ENCODE measurements at places on chromosomes 2 and 18.

- no peak for DNase-seq
These were observed 163.1 kb upstream of the WDSUB1 start for GRCh38 chr2:159449504-159450124.

GRCh38 chr2:25794544-25795276 is 83.6 kb downstream of the ASXL2 start:
- DNase-seq: no peak

- no peak for DNase-seq
These were observed 19.7 kb downstream of the GNLY start for GRCh38 chr2:85713836-85714235.

GRCh38 chr2:139469985-139470384 is 689.8 kb upstream of the NXPH2 start:
- DNase-seq: no peak

- no peak for DNase-seq
These were observed 43.1 kb downstream of the PELI1 start for GRCh38 chr2:64101141-64101591.

DNA sequence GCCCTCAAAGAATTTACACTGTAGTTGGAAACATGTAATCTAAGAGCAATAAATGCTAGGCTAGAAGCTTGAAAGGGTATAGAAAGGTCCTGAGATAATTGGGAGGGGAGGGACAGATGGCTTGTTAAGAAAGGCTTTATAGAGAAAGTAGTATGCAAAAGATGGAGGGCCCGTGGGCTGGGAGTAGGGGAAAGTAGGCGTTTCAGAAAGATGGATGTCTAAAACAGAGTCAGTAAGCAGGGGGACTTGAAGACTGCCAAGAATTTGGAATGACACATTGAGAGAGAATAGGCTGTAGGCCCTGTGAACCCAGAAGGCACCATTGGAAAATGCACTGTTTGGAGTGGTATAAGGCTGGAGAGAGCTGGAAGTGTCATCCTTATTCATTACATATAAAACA is 822 bp downstream of the PSMG2 start:
- DNase-seq: no peak

DNA sequence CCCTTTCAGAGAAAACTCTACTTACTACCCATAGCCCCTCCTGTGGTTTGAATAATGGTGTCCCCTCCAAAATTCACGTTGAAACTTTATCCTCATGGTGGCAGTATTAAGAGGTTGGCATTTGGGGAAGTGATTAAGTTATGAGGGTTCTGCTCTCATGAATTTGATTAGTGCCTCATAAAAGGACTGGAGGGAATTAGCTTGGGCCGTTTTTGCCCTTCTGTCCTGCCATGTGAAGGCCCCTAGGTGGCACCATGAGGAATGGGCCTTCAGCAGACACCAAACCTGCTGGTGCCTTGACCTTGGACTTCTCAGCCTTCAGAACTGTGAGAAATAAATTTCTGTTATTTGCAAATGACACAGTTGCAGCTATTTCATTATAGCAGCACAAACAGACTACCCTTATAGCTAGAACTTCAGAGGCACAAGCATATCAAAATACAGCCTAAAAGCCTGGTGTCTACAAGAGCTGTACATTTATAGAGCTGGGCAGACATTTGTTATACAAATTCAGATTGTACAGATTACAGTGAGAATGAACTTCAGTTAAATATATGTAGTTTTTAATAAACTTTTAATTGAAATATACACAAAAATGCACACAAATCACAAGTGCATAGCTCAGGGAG is 2.6 kb upstream of the PTPN2 start:
- no peak for DNase-seq

- DNase-seq: no peak
These were observed 814 bp downstream of the FZD7 start for GRCh38 chr2:202034249-202035088.

- no peak for DNase-seq
These were observed 269.0 kb downstream of the TFCP2L1 start for GRCh38 chr2:121015971-121016485.

- no peak for DNase-seq
These were observed 111.7 kb downstream of the RTP5 start for GRCh38 chr2:241981076-241981700.

GRCh38 chr2:130776550-130776949 is 21.2 kb downstream of the AMER3 start:
- no peak for DNase-seq

DNA sequence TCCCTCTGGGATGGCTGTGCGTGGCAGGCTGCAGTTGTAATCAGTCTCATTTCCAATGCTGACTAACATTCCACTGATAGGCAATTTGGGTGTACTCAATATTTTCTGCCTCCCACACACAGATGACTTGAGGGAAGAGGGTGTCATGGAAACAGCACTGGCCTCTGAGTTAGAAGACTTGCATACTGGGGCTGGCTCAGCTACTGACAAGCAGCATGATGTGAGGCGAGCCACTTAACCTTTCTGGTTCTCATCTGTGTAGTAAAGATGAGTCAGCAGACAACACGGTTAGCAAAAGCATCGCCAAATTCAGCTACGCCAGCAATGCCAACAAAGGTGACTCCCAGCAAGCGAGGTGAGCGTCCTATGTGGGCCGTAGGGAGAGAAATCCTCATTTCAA is 73.5 kb downstream of the COLEC12 start:
- DNase-seq: no peak

DNA sequence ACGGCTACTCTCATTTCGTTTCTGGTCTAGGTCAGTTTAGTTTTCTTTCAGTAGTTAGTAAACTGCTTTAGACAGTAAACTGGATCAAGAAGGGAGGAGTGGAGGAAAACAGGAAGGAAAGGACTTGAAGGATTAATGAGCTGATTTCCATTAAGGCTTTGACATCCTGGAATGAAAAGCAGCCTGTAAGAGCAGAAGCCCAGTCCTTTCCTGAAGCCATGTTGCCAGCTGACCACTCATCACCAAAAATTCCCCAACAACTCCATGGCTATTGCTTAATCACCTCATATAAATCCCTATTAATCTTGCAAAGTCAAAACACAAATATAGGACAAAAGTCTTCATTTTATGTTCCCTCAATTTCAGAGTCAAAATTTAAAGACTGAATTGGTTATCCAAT is 113.7 kb upstream of the ZFP36L2 start:
- DNase-seq: no peak

DNA sequence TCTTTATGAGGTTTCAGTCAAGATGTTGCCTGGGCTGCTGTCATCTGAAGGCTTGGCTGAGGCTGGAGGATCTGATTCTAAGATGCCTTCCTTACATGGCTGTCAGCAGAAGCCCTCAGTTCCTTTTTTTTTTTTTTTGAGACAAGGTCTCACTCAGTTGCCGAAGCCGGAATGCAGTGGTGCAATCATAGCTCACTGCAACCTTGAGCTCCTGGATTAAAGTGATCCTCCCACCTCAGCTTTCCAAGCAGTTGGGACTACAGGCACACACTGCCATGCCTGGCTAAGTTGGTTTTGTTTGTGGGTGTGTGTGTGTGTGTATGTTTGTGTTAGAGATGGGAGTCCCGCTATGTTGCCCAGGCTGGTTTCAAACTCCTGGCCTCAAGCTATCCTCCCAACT is 13.1 kb upstream of the SLC35F5 start:
- DNase-seq: no peak

DNA sequence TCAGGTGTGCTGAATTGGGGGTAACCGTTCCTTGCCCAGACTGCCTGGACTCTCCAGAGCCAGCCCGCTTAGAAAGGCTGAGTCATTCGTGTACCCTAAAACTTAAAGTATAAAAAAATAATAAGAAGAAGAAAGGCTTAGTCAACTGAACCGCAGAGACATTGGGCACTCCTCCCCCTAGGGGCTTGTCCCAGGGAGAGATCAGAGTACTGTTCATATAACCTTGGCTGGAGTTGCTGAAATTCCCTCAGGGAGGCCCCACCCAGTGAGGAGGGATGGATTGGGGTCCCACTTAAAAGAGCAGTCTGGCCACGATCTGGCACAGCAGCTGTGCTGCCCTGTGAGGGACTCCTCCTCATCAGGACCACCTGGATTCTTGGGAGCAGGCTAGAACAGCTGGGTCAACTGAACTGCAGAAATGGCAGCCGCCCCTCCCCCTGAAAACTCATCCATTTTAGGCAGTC is 37.2 kb downstream of the ANKRD12 start:
- no peak for DNase-seq

DNA sequence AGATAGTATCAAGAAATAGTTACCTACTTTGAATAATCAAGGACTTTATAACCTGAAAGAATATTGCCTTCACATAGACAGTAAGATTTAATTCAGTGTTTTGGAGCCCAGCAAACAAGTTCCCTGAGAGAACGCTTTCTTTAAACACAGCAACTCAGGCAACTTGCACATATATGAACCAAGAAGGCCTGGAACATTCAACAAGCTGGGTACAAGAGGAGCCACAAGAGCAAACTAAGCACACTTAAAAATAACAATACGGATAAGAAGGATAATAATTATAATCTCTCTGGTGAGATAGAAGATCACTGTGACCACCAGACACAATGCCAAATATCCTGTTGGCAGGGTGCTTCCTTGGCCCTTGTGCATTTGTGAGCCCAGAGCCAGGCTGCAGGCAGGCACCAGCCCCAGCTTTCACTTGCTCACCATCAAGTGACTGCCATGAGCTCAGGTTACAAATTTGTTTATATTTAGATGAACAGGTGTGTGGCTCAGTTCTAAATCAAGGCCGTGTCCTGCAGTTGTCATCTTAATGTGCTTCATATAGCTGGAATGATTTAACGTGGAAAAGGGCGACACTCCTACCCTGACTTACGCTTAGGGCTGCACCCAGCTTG is 446.6 kb downstream of the IRS1 start:
- DNase-seq: no peak

GRCh38 chr2:118291251-118291880 is 203.1 kb downstream of the INSIG2 start:
- no peak for DNase-seq

DNA sequence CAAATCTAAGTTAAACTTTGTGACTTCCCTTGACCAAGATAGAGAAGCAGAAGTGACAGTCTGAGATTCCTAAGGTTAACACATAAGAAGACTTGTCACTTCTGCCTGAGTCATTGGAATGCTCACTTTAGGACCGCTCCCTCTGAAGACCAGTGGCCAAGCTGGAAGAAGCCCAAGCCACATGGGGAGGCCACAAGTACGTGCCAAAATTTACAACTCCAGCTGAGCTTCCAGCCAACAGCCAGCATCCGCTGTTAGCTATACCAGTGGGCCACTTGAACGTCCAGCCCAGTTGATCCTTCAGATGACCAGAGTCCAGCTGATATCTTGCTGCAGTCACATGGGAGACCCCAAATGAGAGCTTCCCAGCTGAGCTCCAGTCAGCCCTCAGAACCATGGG is 18.1 kb upstream of the ANTXR1 start:
- no peak for DNase-seq

- no peak for DNase-seq
These were observed 219.9 kb downstream of the SH3RF3 start for GRCh38 chr2:109348671-109349502.

DNA sequence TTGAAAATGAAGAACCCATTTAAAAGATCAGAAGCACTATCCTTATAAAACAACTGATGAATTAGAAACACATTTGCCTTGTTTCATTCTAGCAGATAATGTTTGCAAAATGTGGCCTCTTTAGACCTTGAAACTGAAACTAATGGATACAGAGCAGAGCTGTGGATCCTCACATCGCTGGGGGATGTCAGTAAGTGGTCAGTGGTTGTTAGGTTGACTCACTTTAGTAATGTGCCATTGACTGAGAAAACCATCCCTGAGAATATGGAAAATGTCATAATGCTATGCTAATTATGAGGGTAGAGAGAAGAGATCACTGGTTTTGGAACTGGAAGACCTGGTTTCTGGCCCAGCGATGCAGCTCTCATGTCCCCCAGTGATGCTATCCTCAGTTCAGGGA is 176.7 kb downstream of the MYO1B start:
- DNase-seq: no peak

DNA sequence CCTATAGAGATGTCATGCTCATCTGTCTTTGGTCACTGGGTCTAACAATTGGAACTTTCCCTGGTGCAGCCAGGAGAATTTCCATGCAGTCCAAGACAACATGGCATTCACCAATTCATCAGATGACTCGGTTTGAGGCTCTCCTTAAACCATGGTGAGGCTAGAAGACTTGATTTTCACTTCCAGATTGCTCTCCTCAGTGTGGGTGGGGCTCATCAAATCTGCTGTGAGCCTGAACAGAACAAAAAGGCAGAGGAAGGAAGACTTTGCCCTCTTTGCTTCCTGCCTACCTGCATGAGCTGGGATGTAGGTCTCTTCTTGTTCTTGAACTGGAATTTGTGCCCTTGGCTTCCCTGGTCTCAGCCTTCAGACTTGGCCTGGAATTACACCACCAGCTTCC is 203.4 kb upstream of the TRIB2 start:
- no peak for DNase-seq

GRCh38 chr18:35581546-35581897 is at the start of gene GALNT1:
Gene GALNT1 (plus strand): TSS chr18:35581740. CDS start chr18:35654663, 72,923 bp downstream.
- no peak for DNase-seq

DNA sequence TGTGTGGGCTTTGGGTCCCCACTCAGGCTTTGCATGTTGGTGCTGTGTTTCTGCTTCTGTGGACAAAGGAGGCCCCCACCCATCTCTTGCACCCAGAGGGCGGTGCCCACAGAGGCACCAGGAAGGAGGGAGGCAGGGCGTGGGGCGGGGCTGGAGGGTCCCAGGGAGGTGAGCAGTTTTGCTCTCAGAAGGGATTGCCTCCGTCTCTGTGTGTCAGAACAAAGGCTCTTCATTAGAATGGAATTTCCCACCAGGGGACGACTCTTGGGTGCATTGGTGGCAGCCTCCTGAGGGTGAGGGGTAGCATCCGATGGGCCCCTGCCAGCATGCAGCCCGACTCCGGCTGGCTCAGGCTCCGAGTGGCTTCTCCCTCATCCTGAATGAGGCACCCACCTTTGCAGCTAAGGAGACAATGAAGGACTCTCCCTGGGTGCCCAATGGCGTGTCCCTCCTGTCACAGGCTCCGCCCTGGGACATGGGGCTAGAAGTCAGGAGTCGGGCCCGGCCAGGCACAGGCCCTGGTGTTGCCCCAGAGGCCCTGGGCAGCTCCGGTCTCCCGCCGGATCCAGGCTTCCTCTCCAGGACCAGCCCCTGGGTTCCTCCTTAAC is 7.0 kb upstream of the ERFE start:
- DNase-seq: no peak

GRCh38 chr2:127149384-127149783 is 42.4 kb upstream of the BIN1 start:
- DNase-seq: no peak

GRCh38 chr2:192000196-192000980 is 153.5 kb upstream of the CAVIN2 start:
- DNase-seq: no peak

DNA sequence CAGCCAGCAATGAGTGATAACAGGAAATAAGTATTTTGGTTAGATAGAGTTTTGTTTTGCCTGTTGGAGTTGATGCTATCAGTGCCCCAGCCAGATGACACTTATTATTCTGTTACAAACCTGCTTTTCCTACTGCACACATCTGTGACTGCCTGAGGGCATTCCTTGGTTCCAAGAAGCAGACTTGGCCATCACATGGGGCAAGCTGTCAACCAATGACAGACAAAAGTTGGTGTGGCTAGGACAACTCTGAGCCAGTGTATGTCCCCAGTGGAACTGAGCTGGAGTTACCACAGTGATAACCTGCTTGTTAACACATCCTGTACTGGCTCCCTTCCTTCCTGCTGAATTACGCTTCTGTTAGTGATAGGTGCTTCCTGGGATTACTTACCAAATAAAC is 54.5 kb downstream of the FAM171B start:
- no peak for DNase-seq

All from neuronal stem cell (in vitro differentiated cells).